ENCODE measurements at places on chromosomes 4 and X.

DNA sequence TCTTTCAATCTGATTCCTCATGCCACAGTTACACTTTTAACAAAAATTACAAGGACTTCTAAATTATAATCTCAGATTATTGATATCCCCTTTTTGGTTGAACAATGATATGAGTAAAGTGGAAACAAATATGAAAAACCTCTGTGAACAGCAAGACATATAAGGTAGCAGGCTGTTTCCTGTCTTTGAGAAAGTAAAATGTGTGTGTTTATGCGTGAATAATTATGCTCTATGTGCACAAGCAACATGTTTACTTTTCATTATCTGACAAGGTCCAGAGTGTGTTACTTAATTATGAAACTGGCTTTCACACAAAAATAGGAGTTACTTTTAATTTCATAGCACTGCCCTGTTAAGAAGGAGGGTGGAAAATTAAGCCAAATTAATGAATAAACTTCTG is 43.1 kb downstream of the DDIT4L start:
- no peak for DNase-seq

- DNase-seq: no peak
These were observed 58.9 kb downstream of the CPE start for GRCh38 chr4:165437691-165438090.

DNA sequence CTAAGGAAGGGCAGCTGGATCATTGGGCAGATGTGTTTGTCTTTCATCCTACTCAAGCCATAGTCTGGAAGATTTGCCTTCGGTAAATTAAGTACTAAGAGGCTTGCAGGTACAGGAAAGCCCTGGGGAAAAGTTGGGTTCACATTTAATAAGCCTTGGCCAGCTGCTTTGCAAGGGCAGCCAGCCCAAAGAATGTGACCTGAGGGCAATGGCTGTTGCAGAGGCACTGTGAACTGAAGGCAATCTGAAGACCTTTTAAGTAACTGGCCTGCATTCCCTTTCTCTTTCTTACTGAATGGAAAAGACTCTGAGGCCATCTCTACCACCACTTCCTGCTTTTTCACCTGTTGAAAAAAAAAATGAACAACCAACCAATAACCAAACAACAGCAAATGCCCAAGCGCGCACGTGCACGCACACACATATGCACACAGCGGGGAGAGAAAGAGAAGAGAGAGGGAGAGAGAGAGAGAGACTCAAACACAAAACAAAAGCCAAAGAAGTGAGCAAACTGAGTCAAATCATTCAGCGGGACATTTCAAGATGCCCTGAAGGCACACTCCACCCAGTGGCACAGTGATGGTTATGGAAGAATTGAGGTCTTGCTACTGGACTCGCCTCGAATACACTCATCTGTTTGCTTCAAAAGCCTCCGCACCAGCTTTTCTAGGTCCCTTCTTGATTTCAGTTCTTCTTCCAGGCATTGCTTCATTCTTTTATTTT is 19.6 kb downstream of the CD40LG start:
- no peak for DNase-seq

DNA sequence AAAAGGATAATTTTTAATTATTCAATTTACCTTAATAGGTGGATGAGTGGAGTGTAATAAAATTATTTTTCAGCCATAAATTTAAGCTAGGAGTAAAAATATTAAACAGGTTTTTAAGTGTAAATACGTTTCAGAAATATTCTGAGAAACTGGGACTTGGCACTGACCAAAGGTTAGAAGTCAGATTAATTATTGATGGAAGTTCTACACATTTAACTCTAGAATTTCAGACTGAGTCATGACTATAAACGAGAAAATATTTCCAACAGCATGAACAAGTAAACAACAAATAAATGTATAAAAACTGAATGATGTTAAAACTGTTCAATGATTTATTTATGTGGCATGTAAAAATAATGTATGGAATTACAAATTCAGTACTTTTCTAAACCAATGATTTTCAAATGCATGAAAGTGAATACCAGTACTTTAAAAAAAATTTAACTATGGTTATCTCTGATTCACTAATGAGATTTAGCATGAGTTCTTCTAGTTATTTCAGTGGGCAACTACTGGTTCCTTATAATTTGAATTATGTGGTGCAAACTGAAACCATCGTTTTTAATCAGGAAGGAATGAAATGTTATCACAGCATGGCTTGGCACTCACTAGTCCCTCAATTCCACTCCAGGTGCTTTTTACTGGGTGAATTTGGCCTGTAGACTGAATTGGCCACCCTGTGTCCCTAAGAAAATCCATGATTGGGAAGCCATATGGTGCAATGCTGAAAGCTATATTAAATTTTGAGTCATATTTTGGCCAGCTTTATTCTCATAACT is 244.2 kb downstream of the FSTL5 start:
- DNase-seq: no peak

DNA sequence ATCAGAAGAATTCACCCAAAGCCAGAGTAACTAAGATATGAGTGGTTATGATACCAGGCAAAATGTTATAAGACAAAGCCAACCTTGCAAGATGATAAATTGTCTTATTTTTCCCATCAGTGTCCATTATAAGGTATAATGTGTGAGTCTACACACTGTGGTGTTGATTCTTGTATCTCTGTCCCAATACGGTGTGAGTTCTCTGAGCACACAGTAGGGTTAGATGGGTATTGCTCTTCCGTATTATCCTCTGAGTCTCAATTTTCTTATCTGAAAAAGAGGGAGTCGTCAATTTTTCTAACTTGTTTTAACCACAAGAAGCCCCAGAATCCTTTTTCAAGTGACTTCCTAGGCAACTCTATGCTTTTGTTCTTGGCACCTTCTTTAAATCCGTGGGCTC is 69.9 kb downstream of the HMGB2 start:
- DNase-seq: no peak

Measured in central memory CD4-positive, alpha-beta T cell (primary cell).